ENCODE measurements at places on chromosomes 2 and 18. TPM values are rescaled to one million over a fixed set of nuclear protein-coding genes. Genes with fewer than 3 reads are reported as not detected.

Gene BOLL
- not detected for total RNA-seq

DNA sequence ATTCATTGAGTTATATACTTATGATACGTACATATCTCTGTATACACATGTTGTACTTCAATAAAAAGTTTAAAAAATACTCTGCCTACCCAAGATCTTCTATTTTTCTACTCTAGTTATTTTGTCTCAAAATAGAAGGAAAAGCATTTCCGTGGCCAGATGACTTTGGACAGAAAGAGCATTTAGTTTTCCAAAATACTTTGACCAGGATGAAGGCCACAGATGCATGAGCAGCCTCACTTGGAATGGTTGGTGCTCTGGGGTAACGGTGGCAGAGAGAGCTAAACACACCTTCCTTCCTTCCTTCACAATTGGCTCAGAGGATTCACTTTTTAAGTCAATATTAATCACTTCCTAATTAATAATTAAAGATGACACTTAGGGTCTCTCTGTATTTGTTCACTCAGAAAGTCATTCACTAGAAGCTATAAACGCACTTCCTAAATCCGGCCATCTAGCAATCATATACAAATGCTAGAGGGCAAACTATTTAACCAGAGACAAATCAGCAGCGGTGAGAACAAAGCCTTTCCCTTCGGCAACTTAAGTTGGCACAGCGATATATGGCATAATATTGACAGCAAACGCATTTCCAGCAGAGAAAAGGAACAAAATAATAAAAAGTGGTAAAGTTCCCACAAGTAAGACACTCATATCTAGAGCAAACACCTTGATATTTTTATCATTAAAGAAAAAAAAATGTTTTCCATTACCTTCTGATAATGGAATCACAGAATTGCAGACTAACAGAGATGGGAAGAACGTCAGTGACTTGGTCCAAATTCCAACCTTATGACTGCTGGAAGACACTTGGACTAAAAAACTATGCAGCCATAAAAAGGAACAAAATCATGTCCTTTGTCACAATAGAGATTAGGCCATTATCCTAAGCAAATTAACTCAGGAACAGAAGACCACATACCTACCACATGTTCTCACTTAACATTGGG lies 55.9 kb upstream of the NARS1 start:
- no peak for DNase-seq

DNA sequence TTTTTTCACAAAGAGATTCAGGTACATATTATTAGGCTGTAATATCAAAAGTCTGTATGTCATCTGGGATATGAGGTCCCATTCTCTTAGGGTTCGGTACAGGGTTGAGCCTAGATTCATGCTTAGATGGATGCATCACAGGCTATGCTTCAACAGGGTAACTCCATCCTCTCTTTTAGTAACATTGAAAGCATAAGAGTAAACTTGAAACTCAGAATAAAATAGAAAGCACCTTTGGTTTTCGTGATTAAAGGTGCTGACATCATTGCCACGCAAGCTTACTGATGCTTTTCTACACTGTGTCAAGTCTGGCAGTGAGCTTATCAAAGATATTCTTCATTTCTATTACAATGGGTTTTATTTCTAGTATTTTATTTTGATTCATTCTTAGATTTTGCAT lies 419.1 kb upstream of the DSEL start:
- DNase-seq, result no peak

Gene DAW1
- total RNA-seq, result not detected

GRCh38 chr2:196054631-196055030 lies 14.0 kb downstream of the DNAH7 start:
- DNase-seq, result no peak

DNA sequence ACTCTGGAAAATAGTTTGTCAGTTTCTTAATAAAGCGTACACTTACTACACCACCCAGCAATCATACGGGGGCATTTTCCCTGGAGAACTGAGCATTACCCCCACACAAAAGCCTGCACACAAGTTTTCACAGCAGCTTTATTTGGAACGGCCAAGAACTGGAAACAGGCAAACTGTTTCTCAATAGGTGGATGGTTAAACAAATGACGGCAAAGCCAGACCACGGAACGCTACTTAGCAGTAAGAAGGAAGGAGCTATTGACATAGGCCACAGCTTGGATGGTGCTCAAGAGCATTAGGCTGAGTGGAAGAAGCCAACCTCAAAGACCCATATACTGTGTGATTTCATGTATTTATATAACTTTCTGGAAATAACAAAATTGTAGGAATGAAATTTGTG lies 9.0 kb downstream of the MALL start:
- no peak for DNase-seq

Gene NEU4
- not detected for total RNA-seq

DNA sequence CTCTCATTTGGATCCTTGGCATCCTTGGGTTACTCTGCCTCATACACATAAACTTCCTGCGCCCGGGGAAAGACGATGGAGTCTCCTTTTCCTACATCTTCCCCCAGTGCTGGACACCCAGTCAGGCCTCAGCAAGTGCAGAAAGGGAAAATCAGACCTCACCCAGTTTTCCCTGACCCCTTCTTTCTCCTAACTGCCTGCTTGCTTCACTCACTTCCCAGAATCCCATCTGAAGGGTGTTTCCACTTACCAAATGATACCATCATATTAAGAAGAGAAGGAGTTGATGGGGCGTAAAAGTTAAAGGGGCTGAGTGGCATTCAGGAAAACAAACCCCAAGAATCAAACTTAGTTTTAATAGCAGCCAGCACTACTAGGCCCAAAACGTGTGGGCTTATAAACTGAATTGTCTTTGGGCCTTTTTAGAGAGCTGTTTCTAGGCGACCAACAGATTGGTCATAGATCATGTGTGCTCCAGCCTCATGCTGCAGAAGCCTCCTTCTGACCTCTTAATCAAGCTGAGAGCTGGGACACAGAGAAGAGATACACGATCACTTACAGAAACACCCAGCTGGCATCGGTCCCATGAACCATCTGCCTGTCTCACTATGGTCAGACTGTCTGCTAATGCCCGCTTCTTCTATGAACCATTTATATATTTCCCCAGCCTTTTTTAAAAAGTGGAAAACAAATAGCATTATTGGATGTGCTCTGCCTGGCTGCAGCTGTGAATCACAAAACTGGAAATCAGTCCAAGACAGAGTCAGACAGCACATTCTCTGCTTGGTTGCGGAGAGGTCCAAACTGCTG lies 165.7 kb upstream of the SLC14A2 start:
- no peak for DNase-seq

GRCh38 chr2:157726946-157727345 lies 98.3 kb upstream of the ACVR1C start:
- DNase-seq, result no peak

Gene MPP4
- total RNA-seq, result not detected

DNA sequence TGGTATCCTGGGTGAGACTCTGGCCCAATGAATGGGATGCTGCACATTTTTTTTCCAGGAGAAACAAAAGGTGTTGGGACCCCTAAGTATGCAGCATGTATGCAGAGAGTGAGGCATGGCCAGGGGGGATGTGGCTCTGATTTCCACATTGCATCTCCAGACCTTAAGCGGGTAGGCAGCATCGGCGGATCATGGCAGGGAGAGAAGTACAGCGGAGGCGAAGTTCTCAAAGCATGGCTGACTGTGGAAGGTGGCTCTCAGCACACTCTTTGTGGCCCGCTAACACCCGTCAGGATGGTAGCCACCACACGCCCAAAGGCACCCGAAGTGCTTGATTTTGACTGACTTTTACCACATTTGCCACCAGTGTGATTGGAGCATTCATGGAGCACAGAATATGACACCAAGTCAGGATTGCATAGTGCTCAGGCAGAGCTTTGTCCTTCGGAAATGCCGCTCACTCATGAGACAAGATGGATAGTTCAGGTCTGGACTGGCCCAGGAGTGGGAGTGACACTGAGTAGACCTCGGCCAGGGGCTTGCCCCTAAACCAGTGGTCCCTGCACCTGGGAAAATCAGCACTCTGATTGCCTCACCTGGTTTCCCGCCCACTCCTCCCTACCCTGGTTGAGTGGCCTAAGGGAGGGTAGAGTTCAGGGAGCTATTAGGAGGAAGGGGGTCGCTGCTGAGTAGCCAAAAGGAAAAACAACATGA lies 14.2 kb downstream of the INPP4A start:
- DNase-seq, result no peak
